ENCODE measurements at places on chromosomes 6 and 20.

DNA sequence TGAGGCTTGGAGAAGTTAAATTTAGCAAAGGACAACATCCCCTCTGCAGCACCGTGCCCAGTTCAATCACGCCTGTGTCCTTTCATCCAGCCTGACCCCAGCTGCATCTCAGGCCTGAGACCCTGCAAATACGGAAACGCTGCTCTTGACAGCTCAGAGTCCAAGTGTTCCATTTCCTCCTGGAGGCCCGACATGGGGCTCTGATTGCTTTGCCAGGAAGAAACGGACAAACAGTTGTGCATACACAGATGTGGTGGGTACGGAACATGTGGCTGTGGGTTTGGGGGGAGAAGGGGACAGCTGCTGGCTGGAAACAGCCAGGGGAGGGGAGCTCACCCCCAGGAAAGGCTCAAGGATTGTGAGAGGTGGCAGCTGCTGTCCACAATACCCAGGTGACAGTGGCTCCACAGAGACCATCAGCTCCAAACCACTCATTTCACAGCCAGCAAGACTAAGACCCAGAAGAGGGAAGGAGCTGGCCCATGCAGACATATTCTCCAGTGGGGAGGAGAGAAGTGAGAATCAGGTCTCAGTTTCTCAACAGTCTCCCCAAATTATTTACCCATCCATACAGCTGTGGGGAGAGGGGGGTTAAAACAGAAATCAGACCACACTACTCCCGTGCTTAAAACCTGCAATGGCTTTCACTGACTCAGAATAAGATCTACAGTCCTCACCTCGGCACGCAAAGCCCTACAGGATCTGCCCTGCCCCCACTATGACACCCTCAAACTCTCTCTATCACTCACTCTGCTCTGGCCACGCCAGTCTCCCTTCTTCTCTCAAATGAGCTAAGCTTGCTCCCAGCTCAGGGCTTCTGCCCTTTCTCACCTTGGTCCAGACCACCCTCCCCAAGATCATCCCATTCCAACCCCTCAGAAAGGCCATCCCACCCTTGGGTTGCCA is 89.1 kb downstream of the PREX1 start:
- DNase-seq = no peak

GRCh38 chr20:6630514-6630913 is 137.0 kb upstream of the BMP2 start:
- no peak for DNase-seq

GRCh38 chr6:11943060-11943459 is 69.1 kb upstream of the HIVEP1 start:
- DNase-seq = no peak

- no peak for DNase-seq
Observed at GRCh38 chr6:89186762-89187161, 30.4 kb downstream of the GABRR1 start.

GRCh38 chr20:44520881-44521280 is 989 bp downstream of the SERINC3 start:
- DNase-seq = no peak

DNA sequence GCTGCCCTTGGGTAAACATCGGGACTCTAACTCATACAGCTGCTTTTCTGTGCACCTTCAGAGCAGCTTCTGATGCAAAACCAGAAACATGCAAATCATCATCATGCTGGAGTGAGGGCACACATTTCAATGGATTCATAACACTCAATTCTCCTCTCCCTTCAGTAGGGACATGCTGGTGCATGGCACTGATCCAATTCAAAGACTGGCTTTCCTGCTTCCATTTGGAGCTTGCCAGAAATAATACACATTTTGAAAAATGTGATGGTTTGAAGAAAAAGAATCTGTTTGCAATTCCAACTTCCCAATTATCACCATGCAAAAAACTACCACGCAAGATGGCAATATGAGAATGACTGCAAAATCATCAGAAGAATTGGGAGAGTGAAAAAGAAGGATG is 65.2 kb upstream of the PDE10A start:
- no peak for DNase-seq

DNA sequence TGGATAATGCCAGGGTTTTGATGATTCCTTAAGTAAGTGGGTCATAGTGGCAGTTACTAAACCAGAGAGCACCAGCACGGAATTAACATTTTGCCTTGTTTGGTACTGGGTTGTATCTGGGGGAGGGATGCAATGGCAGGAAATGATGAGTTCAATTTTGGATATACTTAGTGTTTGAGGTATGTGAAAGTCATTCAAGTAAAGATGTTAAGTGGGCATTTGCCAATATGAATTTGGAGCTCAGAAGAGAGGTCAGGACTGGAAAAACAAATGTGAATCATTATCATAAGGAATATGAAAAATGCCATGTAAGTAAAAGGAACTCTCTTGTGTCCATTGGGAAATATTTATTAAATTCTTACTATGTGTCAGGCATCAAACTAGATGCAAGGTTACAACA is 6.2 kb downstream of the PXT1 start:
- no peak for DNase-seq

DNA sequence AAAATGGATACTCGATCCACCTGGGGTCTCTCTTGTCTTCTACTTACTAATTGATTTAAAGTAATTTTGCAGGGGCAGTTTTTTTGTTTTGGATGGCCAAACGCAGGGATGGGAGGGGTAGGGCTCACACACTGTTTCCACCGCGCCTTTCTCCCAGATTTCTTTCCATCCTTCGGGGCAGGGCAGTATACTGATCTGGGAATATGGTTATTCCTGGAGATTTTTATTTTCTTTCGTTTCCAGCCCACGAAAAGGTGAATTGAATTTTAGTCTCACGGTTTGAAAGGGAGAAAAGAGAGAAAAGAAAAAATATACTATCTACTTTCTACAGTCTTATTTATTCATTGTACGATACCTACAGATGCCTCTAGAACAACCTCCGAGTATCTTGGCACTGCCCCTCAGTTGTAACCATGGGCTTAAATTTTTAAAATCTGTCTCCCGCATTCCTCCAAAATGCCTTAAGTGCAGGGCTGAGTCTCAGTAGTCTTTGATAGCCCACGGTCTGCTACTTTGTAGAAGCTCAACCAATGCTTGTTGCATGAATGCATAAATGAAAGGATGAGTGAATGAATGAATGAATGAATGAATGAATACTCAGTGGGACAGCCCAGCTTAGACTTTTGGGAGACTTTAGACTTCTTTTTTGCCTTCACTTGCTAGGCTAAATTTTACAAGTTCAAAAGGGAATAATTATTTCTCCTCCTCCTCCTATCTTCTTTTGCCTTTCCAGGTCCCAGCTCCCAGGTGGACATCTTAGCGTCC is 18.1 kb upstream of the TRIM27 start:
- no peak for DNase-seq

- DNase-seq = no peak
Observed at GRCh38 chr6:4717124-4717523, 59.1 kb upstream of the CDYL start.

- no peak for DNase-seq
Observed at GRCh38 chr6:57190140-57190539, 18.0 kb downstream of the BAG2 start.

- no peak for DNase-seq
Observed at GRCh38 chr6:141388666-141389065, 744.1 kb upstream of the GJE1 start.

- DNase-seq = peak; percentile 43
Observed at GRCh38 chr20:4519534-4519933, 202.2 kb upstream of the PRND start.
